Activated T-helper 17 cell treated with anti-CD3 and anti-CD28 coated beads, Interleukin-2, amount 50 U/mL, for 72 hours (primary cell): ENCODE measurements at places on chromosomes 4 and X. TPM values are rescaled to one million over a fixed set of nuclear protein-coding genes. Genes with fewer than 3 reads are reported as not detected.

Gene APBB2
- 3.0 TPM for total RNA-seq

Gene RGN
- total RNA-seq: not detected

Gene RNF212
- total RNA-seq: 3.7 TPM

Gene HSPA4L
- 3.1 TPM for total RNA-seq

Gene POF1B
- total RNA-seq: 0.24 TPM

Gene PSAPL1
- total RNA-seq: not detected

Gene GPR82
- total RNA-seq: not detected

Gene SRPK3
- total RNA-seq: not detected

Gene RHOXF2
- total RNA-seq: not detected
